ENCODE measurements at places on chromosomes 7 and 10. TPM values are rescaled to one million over a fixed set of nuclear protein-coding genes. Genes with fewer than 3 reads are reported as not detected.

The NEBL gene
- 3.0 TPM for total RNA-seq

The NUTM2E gene
- total RNA-seq: not detected

- peak; percentile 98 for DNase-seq
Observed at GRCh38 chr7:6435486-6436384, 12.0 kb downstream of the DAGLB start.

- DNase-seq: no peak
Observed at GRCh38 chr10:121455377-121455776, 142.9 kb downstream of the FGFR2 start.

GRCh38 chr7:135260930-135261721, 27.5 kb downstream of the STRA8 start:
- no peak for DNase-seq

All from activated naive CD4-positive, alpha-beta T cell treated with anti-CD3 and anti-CD28 coated beads, Interleukin-2, amount 50 U/mL, for 72 hours (primary cell).